ENCODE measurements at places on chromosomes 4 and X.

- no peak for DNase-seq
These were observed 3.9 kb downstream of the RPL10 start for GRCh38 chrX:154401918-154402621.

- no peak for DNase-seq
These were observed 179.6 kb downstream of the GRID2 start for GRCh38 chr4:92483341-92483740.

GRCh38 chrX:101619364-101619763 lies 1.6 kb upstream of the ARMCX6 start:
- peak; percentile 36 for DNase-seq

GRCh38 chrX:150348365-150348764 lies 14.8 kb upstream of the MAMLD1 start:
- no peak for DNase-seq

- DNase-seq, result no peak
These were observed 30.9 kb upstream of the ADH1C start for GRCh38 chr4:99383399-99383798.

GRCh38 chr4:186820391-186820891 lies 96.8 kb upstream of the FAT1 start:
- DNase-seq, result peak; percentile 70

Data from eye (tissue), 1 donor.